Kasumi-1 (cell line): ENCODE measurements at places on chromosomes 4 and X.
A peak's percentile ranks its signal among the peaks of the same experiment; 100 is the strongest.

GRCh38 chrX:87961471-87961870, 443.9 kb downstream of the KLHL4 start:
- DNase-seq: no peak

DNA sequence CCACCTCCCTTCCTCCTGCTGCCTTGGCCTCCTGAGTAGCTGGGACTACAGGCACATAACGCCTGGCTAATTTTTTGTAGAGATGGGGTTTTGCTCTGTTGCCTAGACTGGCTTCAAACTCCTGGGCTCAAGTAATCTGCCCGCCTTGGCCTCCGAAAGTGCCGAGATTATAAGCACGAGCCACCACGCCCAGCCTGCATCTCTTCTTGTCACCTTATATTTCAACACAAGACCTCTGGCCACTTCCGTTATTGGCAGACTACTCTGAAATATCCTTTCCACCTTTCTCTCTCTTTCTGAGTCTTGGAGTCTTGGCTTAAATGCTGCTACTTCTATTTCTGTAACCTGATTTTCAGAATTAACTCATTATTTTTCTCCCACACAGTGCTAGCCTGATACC, 5.6 kb downstream of the KIAA0232 start:
- no peak for DNase-seq

GRCh38 chr4:8516061-8516573, 64.1 kb upstream of the GPR78 start:
- DNase-seq: no peak

GRCh38 chrX:17042037-17042436, 95.6 kb downstream of the REPS2 start:
- no peak for DNase-seq

DNA sequence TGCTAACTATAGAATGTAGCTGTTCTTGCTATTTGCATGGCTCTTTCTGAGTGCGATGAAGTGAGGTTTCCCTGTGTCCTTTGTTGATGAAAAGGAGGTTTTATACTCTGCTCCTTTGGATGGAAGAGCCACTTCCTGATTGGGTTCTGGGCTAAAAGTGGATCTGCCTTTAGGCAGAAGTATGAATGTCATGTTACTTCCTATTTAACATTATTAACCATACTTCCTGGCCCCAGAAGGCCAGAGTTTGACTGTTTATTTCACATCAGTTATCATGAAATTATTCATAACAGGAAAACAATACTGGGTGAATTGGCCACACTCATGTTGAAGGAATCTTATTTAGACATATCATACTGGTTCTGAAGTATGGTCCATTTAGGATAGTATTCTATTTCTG, 386.2 kb downstream of the PCDH7 start:
- no peak for DNase-seq

DNA sequence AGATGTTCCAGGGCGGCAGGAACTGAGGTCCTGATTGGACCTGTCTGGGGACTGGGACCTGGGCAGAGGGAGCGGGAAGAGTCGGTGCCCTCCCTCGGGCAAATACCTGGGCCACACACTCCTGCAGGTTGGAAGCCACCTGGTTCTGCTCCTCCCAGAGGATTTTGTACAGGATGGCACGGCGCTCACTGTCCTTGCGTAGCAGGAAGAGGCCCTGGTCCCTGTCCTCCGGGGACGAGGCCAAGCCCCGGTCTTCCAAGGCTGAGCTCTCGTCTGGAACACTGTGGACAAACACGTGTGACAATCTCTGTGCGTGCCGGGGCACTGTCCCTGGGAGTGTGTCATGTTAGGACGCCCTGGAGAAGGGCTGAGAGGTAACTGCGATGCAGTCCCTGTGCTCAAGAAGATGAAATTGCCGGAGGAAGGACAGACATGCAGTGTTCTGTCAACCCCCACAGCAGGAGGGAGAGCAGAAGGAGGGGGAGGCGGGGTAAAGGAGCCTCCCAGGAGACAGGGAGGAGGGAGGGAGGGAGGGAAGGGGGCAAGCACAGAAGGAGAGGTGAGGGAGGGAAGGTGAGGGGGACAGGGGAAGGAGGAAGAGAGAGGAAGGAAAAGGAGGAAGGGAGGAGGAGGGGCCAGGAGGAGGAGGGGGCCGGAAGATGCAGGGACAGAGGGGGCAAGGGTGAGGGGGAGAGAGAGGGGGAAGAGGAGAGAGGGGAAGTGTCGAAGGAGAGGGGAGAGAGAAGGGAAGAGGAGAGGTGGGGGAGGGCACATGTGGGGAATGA, 29.0 kb downstream of the PDHA1 start:
- DNase-seq: peak; percentile 30

GRCh38 chr4:2485956-2486355, 17.1 kb downstream of the RNF4 start:
- peak; percentile 4 for DNase-seq

DNA sequence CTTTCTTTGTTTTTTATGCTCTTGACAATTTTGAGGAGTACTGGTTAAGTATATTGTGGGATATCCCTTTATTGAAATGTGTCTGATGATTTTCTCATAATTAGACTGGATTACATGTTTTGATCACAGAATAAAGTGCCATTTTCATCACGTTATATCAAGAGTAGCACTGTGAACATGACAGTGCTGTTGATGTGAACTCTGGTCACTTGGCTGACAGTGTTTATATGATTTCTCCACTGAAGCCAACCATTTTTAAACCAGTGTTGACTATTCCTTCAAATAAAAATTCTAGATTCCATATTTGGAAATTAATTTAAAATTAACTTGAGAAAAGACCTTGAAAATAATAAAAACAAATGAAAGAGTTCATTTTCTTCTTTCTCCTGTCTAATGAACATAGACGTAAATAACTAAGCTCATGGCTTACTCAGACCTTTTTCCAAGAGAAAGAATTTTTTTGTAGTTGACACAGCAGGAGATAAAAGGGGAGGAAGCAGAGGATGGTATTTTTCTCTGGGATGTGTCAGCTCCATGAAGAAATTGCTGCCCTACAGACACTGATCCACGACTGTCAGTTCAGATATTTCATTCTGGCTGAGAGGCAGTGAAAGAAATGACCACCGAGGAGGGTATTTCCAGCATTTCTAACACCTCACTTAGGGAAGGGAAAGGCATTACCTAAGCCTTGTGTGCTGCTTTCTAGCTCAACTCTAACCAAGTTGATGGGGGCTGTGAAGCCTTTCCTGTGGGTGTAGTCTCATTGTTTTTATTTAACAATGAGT, 150.9 kb upstream of the ANK2 start:
- no peak for DNase-seq

DNA sequence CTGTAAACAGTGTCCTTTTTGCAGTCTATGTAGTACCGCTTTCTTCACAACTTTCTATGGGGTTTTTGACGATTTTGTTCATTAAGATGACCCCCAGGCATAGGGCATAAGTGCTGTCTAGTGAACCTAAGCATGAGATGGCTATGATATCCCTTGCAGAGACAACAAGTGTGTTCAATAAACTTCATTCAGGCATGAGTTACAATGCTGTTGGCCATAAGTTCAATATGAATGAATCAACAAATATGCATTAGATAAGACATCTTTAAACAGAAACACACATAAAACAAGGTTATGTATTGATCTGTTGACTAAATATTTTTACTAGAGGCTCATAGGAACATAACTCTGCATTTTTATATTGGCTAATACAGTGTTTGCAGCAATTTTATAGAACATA, 1322.0 kb downstream of the ARAP2 start:
- DNase-seq: no peak

DNA sequence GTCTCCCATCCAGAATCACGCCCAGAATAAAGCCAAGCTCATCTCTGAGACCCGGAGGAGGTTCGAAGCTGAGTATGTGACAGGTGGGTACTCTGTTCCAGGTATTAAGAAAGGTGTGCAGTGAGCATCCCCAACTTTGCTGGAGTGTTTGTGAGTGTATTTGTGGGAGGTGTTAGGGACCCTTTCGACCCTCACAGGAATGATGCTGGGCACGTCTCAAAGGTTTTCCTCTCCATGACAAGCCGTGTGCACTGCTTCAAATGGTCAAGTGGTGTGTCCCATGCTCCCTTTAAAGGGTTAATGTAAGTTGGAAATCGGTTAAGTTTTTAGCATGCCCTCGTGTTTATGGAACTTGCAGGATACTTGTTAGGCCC, 442 bp downstream of the MOSPD2 start:
- no peak for DNase-seq

DNA sequence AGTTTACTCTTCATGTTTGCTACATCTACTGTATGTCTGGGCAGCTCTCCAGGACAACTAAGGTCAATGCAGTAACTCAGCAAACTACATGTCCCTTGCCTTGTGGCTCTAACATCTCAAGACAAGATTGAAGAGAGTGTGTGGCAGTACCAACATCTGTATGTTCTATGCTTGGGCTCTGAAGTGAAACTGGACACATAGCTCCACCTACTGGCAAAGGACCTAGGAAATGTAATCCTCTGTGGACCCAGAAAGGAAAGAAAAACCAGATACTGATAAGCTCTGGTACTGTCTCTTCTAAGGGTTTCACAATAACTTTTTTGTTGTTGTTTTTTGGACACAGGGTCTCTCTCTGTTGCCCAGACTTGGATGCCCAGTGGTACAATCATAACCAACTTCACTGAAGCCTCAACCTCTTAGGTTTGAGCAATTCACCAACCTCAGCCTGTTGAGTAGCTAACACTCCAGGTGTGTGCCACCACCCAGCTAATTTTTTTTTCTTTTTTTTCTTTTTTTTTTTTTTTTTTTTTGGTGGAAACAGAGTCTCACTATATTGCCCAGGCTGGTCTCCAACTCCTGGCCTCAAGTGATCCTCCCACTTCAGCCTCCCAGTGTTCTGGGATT, 64.1 kb downstream of the QDPR start:
- peak; percentile 90 for DNase-seq

GRCh38 chr4:183633476-183634400, 25.2 kb downstream of the RWDD4 start:
- DNase-seq: no peak

- peak; percentile 71 for DNase-seq
Measured at GRCh38 chr4:108527723-108528122, 92.7 kb upstream of the RPL34 start.

DNA sequence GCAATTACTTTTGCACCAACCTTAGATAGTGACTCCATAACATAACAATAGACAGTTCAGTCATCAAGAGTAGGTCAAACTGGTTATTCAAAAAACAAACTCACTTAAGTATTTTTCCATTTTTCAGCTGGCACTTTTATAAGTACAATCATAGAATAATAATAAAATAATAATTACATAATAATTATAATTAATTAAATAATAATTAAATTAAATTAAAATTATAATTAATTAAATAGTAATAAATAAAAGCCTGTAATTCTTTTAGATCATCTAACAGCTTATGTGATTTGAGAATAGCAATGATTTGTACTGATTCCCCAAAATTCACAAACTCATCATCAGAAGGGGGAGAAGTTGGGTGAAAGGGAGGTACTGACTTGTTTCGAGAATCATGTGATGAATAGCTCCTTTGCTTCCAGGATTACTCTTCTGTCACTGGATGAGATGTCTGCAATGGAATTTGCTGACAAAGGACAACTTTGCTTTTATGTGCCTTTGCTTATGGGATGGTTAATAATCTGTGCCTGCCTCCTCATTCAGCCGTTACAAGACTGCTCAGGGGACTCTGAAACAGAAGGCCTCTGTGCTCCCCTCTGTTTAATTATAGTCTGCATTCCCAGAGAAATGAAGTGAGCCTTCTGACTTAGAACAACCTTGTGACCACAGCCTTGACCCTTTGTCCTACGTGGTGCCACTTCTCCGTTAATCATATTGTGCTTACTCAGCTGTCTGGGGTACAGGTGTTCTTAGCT, 104.8 kb upstream of the ENPEP start:
- no peak for DNase-seq

DNA sequence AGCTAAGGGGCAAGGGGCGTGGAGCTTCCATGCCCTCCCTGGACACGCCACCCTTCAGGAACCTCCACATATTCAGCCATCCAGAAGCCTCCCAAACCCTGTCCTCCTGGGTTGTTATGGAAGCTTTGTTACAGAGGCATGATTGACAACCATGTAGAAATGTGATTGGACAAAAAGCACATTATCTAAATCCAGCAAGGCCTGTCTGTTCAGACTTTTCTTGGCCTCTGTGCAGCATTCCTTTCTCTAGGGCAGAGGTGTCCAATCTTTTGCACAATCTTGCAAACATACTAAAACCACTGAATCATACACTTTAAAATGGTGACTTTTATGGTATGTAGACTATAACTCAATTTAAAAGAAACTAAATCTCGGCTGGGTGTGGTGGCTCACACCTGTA, 12.7 kb downstream of the STEEP1 start:
- no peak for DNase-seq

DNA sequence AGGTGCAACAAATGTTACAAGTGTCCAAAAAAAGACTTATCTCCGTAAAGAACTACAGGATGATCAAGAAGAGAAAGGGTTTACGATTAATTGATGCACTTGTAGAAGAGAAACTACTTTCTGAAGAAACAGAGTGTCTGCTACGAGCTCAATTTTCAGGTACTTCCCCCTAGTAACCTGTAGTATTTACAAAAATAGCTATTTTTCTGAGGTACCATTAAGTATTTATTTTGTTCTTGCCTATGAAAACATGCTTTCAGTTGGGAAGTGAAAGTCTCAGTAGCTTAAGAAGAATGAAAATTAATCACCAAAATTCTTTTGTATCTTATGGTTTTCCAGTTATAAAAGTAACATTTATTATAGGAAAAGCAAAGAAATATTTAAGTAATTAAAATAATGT, 5.9 kb downstream of the THAP9 start:
- no peak for DNase-seq

DNA sequence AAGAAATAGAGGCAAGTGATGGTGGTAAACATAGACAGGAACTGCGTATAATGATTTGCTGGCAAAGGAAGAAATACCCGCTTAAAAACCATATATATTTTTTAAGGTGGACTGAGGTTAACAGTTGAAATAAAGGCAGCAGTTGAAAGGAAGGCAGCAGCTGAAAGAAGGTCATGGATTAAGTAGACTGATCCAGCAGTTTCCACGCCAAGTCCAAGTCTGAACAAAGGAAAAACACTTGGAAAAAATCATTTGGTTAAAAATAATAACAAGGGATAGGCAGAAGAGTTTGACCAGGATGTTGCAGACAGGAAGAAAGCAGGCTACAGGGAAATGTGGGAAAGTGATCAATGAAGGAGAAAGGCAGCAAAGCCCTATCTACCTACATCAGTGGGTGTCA, 93.6 kb downstream of the AMELX start:
- DNase-seq: no peak

GRCh38 chrX:1788300-1788911, 173.5 kb downstream of the ASMT start:
- no peak for DNase-seq

DNA sequence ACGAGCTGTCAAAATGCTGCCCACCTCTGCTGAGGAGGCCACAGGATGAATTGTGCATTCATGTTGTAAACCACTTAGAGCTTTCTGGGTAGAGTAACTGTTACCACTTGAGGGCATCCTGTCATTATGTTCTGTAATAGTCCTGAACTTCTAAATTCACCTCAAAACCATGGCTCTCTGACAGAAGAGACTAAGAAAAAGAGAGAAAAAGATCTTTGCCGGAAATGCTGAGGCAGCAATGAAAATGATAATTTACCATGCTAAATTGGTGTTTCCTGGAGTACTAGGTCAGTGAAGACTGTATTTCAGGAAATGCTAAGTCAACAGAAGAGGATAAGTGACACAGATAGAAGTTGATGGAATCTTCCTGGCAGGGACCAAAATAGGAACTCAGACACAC, 942.3 kb upstream of the SLIT2 start:
- peak; percentile 29 for DNase-seq

- DNase-seq: no peak
Measured at GRCh38 chrX:12301288-12301687, 163.0 kb downstream of the FRMPD4 start.

GRCh38 chrX:66021765-66022631, 17.9 kb downstream of the VSIG4 start:
- DNase-seq: peak; percentile 43
